ENCODE measurements at places on chromosomes 6 and 20.

DNA sequence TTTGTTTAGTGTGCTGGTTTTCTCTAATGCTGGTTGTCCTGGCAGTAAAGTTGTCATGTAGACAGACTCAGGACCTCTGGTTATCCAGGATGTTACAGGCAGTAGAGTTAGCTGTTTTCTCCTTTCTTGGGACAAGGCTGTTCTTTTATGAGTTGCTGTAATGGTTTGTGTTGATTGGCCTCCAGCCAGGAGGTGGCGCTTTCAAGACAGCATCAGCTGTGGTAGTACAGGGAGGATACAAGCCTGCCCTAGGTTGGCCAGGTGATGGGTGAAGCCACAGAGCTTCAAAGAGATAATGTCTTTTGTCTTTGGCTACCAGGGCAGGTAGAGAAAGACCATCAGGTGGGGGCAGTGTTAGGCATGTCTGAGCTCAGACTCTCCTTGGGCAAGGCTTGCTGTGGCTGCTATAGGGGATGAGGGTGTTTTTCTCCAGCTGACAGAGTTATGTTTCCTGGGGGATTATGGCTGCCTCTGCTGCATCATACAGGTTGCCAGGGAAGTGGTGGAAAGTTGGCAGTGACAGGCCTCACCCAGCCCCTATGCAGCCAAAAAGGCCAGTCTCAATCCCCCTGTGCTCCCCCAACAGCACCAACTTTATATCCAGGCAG lies 127.2 kb upstream of the TAB2 start:
- peak; percentile 23 for DNase-seq

GRCh38 chr6:6461138-6461537 lies 127.4 kb upstream of the LY86 start:
- no peak for DNase-seq

- no peak for DNase-seq
Measured at GRCh38 chr6:52958546-52959255, 36.4 kb downstream of the GSTA4 start.

DNA sequence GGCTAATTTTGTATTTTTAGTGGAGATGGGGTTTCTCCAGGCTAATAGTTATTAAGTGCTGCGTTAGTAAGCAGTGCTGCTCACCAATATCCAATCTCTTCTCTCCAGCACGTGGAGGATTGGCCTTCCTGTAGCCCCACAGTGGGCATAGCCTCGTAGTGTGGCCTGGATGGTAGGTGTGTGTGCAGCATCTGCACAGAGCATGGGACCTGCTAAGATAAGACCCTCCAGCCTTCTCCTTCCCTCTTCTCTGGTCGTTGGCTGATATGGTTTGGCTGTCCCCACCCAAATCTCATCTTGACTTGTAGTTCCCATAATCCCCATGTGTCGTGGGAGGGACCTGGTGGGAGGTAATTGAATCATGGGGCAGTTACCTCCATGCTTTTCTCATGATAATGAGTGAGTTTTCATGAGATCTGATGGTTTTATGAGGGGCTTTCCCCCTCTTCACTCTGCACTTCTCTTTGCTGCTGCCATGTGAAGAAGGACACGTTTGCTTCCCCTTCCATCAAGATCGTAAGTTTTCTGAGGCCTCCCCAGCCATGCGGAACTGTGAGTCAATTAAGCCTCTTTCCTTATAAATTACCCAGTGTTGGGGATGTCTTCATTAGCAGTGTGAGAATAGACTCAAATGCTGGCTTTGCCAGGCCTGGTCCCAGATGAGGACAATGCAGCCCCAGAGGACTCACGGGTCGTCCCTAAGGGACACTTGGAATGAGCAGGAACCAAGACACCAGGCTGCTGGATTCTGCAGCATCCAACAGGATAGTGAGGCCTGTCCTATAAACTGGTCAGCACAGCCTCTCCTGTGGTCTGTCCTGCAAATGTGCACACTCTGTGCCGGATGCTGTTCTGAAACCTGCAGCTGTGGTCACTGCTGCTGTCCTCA lies 63.4 kb upstream of the AFDN start:
- no peak for DNase-seq

DNA sequence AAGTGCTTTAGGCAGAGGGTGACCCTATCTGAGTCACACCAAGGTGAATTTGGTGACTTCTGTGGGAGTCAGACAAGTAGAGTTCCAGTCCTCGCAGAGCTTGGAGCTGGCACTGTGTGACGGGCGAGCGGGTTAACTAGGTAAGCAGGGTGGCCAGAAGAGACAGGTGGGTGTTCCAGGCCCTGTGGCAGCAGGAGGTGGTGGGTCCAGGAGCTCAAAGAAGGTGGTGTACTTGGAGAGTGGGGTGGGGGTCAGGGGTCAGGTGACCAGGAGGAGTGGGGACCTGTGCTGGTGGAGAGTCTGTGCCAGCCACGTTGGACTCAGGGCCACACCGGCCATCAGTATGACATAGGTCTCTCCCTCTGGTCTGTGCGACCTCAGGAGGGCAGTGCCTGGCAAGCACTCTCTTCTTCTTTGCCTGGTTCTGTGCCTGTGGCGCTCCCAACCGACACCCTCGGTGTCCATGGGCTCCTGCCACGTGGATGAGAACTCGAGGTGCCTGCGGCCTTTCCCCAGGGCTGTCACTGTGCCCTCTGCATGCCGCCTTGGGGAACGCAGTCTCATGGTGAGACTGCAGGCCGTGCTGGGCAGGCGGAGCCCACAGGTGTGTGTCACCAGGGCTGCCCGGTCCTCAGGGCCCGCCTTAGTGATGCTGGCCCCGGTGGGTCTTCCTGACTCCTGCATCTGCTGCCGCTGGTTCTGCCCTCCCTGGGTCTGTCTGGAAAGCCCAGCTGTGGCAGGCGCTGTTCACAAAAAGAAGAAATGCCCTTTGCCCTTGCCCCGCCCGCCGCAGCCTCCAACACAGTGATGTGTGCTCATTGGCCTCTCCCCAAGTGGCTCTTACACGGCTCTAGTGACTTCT lies 1.6 kb downstream of the MRGBP start:
- DNase-seq = no peak

DNA sequence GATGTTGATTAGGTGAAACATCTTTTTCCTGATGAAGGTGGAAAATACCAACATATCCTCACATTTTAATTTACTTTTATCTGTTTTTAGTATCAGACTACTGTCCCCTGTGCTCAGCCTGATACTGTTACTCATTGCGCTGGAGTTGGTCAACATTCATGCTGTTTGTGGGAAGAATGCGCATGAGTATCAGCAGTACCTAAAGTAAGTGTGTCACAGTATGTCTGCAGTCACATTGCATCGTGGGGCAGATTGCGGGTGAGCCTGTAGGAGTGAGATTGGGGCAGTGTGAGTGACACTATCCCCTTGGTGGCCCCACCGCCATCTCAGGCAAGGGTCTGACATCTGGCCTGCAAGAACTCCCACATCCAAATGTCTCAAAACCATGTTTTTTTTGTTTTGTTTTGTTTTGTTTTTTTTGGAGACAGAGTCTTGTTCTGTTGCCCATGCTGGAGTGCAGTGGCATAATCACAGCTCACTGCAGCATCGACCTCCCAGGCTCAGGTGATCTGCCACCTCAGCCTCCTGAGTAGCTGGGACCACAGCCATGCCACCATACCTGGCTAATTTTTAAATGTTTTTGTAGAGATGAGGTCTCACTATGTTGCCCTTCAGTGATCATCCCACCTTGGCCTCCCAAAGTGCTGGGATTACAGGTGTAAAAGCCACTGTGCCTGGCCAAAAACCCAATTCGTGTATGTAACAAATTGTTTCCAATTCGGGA lies 27.8 kb downstream of the ERMARD start:
- DNase-seq = no peak

DNA sequence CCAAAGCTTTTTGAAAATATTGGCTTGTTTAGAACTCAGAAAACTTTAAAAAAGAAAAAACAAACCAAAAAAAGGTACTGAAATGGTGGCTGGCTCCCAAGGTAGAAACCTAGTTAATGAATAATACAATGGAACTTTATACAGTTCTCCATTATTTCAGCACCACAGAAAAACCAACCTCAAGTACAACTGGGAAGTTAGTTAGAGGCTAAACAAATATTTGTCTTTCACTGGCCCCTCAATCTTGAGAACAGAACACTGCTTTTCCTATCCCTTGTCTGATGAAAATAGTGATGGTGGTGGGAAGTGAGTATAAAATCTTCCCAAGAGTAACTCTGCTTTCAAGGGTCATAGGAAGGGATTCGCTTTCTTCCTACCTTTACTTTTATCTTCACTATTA lies 126.5 kb downstream of the REV3L start:
- no peak for DNase-seq

DNA sequence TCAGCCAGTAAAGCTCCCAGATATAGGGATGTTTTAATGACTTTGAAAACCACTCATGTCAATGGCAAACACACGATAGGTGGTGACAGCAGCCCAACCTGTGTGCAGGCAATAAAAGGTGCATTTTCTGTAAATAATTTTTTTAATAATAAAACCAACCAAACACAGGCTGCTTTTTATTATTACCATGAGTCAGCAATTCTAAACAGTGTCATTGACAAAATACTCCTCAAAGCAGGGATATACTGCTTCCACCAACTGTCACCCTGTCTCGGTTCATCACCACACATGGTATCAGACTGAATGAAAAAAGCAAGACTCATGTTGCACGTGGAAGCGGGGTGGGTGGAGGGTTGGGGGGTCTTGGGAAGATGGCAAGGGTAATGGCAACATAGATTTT lies 195.9 kb downstream of the ANKRD60 start:
- DNase-seq = no peak

DNA sequence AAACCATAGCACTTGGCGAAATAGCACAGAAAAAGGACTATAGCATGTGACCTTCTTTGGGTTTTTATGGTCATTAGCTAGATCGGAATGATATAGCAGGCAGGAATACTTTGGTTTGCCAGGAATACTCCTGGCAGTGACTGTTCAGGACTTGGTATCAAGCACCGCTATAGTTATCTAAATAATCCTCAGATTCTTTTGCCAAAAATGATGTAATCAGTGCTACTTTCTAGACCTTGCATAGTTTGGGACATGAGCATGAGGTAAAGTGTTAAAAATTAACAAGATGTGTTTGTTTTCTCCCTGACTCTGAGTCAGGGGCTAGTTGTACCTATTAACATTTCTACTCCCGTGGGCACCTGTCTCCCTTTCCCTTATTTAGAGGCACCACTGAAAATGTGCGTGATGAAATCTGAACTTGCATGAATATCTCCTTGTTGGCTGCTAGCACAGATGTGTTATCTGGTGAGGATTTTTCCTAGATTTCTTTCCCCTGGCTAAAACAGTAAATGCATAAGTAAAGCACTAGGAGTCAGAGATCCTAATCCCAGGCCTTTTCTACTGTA lies 511.0 kb downstream of the CDKAL1 start:
- no peak for DNase-seq

DNA sequence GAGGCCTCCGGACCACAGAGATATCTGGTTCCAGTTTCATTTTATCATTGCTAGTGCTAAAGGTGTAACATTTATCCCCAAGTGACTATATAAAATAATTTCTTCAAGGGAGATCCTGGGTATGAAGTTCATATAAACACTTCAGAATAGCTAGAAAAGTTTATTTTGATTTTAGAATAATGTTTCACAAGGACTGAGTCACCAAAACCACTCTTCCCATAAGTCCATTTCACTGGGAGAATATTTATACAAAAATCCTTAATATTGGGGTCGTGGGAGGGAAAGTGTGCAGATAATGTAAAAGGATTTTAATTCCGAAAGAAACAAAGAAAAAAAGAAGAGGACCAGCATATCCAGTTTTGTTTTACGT lies 128.1 kb downstream of the ISM1 start:
- no peak for DNase-seq

DNA sequence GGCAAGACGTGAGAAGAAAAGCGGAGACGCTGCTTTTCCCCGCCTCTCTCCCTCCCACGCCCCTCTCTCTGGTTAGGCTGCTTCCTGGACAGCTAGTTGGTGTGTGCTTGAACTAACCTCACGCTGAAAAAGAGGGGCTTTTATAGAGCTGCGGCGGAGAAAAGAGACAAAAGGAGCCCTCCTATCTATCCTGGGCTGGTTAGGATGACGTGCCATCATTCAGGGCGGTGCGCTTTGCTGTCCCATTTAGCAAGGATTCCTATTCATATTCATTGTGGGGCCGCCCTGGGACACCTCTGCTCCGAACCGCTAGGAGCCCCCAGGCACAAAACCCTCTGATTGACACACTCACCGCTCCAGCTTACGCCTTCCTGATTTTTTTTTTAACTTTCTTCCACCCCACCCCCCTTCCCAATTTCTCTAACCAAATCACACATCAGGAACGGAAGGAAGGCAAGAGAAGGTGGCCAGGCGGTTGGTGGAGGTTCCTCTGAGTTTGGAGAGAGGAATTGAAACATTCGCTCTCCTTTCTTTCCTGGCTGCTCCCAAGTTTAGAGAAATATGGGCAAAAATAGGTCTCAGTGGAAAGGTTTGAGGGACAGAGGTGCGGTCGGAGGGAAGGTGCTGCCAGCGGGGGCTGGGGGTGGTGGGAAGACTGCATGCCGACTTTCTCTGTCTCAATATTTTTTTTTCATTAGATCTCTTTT lies at the start of gene OLIG3:
Gene OLIG3, minus strand, starts transcription at position 114 of the 707 bp plus-strand sequence. CDS start 224 bp downstream, outside the sequence.
- no peak for DNase-seq

- DNase-seq = peak; percentile 76
Measured at GRCh38 chr6:127918506-127919427, 17.9 kb upstream of the THEMIS start.

DNA sequence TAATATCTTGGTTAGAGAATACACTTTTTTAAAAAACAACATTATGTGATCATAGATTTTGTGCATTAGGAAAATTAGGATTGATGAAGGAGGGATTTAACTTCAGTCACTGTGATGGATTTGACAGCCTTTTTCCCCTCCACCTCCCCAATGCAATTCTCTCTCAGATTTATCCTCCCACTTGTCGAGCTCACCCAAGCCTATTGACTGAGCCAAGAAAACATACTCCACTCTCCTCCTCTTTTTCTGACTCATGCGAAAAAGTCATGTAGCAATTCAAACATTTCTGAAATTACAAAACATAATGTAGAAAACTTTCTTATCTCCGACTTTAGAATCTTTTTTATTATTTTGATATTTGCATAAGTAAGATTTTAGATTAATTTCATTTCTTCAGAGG lies 24.1 kb downstream of the KLHL32 start:
- no peak for DNase-seq

DNA sequence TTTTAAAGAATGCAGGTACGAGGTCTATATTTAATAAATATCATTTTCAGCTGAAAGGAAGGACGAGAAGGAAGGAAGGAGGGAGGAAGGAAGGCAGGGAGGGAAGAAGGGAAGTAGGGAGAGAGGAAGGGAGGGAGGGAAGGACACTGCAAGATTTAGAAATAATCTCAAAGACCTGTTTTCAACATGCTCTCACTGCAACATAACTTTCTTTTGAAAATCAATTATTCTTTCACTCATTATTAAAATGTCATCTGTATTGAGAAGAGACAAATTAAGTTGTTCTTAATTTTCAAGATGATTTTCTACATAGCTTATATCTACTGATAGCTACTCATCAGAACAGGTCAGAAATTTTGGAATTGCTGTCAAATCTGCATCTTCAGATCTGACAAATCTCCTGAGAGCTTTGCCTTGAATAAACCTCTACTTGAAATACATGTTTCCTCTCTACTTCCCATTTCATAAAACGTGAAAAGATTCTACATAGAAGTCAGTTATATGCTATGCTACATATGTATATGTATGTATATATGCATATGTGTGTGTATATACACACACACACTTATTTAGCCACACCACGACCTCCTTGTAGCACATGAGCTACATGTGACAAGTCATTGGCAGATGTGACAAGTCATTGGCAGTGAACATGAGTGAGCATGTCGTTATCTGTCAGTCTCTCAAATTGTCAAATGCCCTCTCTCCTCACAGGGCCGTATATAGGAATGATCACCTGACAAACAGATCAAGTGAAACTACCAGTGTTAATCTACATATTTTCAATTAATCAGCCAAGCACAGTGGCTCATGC lies 241.6 kb downstream of the LY86 start:
- no peak for DNase-seq

- DNase-seq = no peak
Measured at GRCh38 chr6:14787250-14787649, 458.6 kb upstream of the JARID2 start.

- DNase-seq = peak; percentile 66
Measured at GRCh38 chr6:96923871-96924493, 546 bp upstream of the KLHL32 start.
